ENCODE measurements at places on chromosomes 13 and 19. TPM values are rescaled to one million over a fixed set of nuclear protein-coding genes. Genes with fewer than 3 reads are reported as not detected.

The FCAR gene
- not detected for total RNA-seq

The BEST2 gene
- total RNA-seq = not detected

DNA sequence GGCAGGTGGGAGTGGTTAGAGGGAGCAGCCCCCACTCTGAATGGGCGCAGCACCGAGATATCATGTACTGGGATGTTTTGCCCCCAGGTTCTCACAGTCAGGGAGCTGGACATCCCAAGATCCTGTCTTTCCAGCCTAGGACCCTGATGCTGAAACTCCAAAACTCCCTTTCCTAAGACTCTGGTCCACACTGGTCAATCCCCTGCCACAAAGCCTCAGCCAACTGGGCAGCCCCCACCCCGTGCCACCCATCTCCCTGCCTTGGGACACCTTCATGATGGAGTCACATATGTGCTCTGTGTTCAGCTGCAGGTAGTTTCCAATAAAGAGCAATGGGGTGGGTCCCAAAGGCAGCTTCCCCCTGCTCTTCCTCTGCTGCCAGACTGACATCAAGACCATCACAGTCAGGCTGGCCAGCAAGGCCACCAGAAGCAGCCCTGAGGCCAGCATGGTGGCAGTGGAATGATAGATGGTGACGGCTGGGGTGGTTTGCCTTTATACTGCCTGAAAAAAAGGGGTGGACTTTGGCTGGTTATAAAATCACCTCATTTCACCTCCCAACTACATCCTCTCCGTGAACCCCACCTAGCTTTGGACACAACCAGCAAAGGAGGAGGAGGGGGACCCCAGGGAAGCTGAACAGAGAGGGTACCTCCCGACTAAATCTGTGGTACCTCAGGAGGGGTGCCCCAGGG, 36.3 kb downstream of the CYP2B6 start:
- DNase-seq = no peak

- no peak for DNase-seq
These were observed 240.4 kb downstream of the B3GLCT start for GRCh38 chr13:31440132-31440531.

GRCh38 chr13:73073050-73073449, 14.2 kb downstream of the KLF5 start:
- no peak for DNase-seq

DNA sequence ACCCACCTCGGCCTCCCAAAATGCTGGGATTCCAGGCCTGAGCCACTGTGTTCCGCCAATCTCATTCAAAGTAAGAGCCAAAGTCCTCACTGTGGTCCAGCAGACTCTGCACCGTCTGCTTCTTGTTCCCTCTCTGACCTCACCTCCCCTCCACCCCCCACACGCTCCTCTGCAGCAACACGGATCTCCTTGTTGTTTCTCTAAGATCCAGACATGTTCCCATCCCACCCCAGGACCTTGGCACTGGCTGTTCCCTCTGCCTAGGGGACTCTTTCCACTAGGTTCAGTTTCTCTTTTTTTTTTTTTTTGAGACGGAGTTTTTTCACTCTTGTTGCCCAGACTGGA, 38.4 kb downstream of the LTBP4 start:
- DNase-seq = no peak

DNA sequence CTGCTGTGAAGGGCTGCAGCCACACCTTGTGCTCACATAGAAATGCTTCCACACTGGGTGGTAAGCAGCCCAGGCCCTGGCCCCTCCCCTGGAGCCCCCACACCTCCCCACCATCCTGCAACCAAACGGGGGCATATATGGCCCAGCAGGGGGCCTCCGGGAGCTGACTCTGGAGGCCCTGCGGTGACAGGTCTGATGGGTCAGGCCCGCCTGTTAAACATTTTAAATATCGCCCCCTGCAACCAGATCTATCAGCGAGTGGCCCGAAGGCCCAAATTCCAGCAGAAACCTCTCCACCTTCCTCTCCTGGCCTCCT, 48.0 kb upstream of the KATNAL1 start:
- DNase-seq = no peak

- no peak for DNase-seq
These were observed 4.2 kb downstream of the PDX1 start for GRCh38 chr13:27923794-27924528.

- DNase-seq = no peak
These were observed 161.2 kb downstream of the FOXO1 start for GRCh38 chr13:40505196-40505595.

DNA sequence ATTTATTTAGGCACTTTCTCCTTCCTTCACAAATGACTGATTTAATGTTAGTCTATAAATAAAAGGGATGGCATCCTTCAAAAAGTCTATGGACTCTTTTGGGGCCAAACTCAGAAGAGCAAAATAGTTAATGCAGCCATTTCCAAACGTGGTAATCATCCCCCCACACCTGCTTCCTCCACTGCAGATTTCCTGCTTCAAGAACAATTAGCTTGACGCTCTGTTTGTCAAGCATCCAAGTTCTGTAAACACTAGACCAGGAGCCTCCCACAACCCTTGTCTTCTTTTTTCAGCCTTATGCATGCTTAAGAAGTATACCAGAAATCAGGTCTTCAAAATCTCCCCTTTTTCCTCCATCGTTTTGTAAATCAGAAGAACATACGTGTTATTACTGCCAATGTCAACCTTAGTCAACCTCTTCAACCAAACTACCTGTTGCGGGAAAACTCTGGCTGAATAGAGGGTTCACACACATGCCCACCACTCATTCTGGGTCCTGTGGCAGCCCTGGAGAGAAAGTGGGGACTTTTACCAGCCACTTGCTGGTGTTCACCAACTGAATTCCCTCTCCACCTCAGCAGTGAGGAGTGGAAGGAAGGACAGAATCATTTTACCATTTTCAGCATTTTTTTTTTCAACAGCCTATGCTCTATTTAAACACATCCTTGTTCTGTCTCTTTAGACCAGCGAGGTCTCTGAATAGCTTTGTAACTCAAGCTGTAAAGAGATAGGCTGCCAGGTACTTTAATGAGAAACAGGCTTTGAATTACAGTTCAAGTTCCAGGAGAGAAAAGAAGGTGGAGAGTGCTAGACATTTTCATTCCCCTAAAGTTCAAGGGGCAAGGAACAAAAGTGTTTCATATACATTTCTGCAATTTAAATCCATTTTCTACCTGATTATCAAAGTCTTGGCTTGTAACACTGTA, 39.1 kb downstream of the EFNB2 start:
- DNase-seq = no peak

All from kidney epithelial cell (primary cell).